ENCODE measurements at places on chromosomes 1 and 21.

- no peak for DNase-seq
Observed at GRCh38 chr1:6730880-6731279, 29.3 kb upstream of the DNAJC11 start.

DNA sequence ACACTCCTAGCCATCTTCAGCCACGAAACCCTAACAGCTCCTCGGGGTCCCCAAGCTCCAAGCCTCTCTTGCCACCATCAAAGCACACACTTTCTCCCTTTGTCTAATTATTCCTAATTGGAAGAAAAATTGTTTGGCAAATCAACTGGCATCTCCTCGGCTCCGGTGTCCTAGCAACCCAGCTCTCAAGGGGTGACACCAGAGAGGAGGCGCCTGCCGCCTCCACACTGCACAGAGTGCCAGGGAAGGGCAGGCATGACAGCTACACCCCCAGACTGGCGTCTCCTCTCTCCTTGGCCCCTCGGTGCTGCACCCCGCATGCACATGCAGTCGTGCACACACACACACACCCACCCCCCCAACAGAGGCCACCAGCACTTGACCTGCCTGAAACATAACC is 18.2 kb upstream of the GJB5 start:
- DNase-seq, result no peak

- no peak for DNase-seq
Observed at GRCh38 chr1:173549813-173550212, 53.1 kb downstream of the SLC9C2 start.

GRCh38 chr1:62311473-62311943 is 7.7 kb downstream of the KANK4 start:
- no peak for DNase-seq

DNA sequence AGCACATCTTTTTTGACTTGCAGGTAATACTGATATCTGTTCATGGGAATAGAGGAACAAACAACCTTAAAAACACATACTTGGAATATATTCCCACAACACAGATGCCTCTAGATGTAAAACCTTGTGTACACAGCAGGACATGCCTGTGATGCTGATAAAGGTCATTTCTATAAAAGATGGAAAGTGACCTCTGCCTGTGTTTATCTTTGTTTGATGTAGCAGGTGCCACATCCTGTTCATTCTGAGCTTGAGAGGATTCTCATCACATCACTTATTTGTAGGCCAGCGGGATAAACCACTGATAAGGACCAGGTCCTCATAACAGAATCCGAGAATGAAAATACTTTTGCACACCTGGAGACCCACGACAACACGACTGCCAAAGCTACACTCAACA is 133.7 kb downstream of the SMYD2 start:
- no peak for DNase-seq

- DNase-seq, result no peak
Observed at GRCh38 chr1:245375789-245376460, 221.1 kb downstream of the KIF26B start.

All from activated CD4-positive, alpha-beta T cell treated with anti-CD3 and anti-CD28 coated beads, Interleukin-2, amount 50 U/mL, for 4 hours (primary cell).